Stimulated activated CD8-positive, alpha-beta memory T cell treated with anti-CD3 and anti-CD28 coated beads, Interleukin-4, amount 100 ng/mL, for 1 hour (primary cell): ENCODE measurements at places on chromosomes 5 and 9.

GRCh38 chr5:39822020-39822419 lies 397.2 kb upstream of the DAB2 start:
- no peak for DNase-seq

DNA sequence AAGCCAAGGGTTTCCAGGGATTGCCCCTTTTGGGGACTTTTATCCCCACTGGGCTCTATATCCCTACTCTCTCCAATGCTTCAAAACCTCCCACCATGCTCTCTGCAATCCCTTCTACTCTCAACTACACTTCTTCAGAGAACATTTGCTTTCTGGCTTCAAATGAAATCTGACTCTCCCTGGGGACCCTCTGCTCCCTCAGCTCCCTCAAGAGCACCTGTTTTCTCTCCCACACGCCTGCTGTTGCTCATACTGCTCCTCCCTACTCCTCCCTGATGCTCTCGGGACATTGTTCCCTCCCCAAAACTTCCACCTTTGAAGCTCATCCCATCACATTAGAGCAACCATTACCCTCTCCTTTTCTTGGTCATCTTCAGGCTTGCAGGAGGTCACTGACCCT lies 344.9 kb downstream of the CDK5RAP2 start:
- DNase-seq = no peak

GRCh38 chr9:134917431-134918373 lies at the start of gene FCN1:
Gene FCN1 (minus strand): TSS chr9:134917912. CDS start chr9:134917871, 41 bp downstream.
- DNase-seq = no peak

GRCh38 chr5:116152169-116152568 lies 67.3 kb downstream of the COMMD10 start:
- no peak for DNase-seq

- DNase-seq = no peak
These were observed 17.6 kb upstream of the RECK start for GRCh38 chr9:36018891-36019720.

- DNase-seq = peak; percentile 34
These were observed at the start of gene PHYKPL for GRCh38 chr5:178232124-178232919. Gene PHYKPL (minus strand): TSS chr5:178232802. CDS start chr5:178232550, 252 bp downstream.

GRCh38 chr9:71604197-71605063 lies 163.9 kb downstream of the CEMIP2 start:
- peak; percentile 68 for DNase-seq

DNA sequence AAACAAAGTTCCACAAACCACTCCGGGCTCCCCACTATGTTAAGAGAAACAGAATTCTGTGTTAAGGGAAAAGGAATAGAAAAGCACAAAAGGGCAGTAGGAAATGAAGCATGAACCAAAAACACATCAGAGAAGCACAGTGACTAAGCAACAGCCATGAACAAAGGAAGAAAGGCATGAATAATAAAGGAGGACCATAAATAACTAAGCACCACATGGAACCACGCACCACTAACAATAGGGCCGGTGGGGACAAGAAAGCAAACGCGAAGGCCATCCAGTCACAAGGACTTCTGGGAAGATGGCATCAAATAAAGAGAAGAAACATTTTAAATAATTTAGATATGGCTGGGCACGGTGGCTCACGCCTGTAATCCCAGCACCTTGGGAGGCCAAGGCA lies 18.0 kb downstream of the PRUNE2 start:
- DNase-seq = no peak

DNA sequence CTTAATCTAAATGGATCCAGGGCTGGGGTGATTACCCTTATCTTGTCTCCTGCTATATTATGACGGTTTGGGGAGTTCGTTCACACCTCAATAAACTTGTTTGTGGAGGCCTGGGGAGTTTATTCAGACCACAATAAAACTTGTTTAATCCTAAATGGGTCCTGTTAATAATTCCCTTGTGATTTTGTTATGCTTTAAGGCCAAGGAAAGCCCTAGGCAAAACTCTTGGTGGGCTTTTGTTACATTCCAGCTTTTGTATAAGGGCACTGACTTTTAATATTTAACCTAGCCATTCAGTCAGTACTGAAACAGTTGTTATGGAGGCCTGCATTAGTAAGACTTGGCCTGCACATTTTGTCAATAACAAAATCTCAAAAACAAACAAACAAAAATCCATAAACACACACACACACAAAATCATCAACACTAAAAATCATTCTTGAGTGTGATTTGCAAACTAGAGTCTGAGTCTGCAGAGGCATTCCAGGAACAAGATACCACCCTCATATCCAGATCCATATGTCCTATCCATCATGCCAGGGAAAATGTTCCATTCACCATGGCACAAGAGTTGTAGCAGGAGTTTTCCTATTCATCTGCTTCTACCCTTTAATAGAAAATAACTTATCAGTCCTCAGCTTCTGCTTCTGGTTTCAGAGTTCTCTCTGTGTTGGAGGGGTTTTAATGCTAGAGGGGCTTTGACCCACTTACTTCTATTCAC lies 421.7 kb downstream of the AGTPBP1 start:
- DNase-seq = no peak

DNA sequence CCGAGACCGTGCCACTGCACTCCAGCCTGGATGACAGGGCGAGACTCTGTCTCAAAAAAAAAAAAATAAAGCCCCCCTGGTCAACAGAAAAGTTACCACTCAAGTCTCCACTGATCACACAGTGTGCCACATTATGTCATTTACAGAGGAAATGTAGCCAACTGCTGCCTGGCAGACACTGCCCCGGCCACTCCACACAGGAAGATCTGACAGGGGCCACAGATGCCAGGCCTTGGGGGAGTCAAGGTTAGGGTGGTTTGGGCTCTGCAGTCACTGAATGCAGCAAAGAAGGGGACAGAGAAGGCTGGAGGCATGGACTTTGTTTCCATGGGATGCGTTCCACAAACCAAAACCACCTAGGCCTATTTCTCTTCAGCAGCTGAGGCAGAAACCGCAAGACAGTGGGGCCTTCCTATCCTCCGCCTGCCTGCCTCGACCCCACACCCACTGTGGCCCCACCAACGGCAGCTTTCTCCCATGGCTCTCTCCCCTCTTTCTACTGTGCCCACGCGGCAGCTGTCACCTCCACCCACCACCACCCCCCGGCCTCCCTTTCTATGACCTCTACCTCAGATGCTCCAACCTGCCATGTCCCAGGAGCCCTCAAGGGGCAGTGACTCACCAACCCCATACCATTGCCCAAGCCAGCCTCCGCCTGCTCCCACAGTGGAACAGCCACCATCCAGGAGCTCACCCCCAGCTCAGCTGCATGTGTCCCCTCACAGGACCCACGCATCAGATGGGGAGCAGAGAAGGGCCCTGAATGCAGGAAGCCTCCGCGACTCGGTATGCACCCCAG lies 12.4 kb downstream of the IPPK start:
- DNase-seq = no peak

GRCh38 chr9:125119643-125120286 lies 23.6 kb downstream of the SCAI start:
- no peak for DNase-seq

DNA sequence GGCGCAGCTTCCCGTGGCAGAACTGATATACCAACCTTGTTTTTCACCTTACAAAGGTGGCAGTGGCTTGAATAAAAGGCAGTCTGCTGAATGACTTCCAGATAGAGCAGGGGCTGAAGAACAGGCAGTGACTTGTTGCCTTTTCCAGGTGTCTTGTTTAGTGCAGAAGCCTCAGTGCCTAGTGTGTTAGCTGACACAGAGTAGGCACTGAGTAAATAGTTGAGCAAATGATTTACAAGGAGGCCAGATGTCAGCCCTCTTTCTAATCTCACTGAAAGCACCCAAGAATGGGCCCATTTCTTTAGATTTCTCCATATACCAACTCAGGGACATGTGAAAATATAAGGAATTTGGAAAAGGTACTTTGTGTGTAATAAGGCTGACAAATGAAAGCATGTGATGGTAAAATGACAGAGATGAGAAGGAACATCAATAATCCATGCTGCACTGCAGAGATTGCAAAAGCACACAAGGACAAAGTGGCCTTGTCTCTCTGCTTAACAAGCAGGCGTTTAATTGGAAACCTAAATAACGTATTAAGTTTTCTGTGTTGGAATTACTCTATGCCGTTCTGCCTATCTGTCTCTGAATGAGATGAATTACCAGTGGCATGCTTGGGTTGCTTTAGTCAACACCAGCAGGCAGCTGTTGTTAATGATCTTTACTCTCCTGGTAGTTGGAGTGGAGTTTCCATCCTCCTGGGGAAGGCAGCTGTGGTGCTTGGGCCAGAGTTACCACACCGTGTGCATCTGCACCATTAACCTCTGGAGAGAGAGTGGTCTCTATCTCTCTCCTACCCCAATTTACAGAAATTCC lies 360.1 kb upstream of the C9orf72 start:
- DNase-seq = no peak

DNA sequence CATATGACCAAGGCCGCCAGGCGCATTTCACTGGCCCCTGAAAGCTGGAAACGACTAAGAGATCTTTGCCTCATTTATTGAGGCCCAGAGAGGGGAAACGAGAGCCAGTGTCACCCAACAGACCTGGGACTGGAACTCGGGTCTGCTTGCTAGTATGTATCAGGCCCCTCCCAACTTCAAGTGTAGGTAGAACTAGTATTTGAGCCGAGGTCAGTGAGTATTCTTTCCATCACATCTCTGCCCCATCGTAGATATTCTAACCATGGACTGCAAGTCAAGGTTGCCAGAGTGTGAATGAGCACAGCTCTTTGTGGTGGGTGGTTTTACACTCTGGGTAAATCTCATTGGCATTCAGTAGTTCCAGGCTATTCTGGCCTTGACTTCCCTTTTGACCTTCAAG lies 42.2 kb downstream of the GPR107 start:
- no peak for DNase-seq

GRCh38 chr5:168844016-168844921 lies 265.1 kb upstream of the PANK3 start:
- DNase-seq = no peak

GRCh38 chr5:1106385-1107166 lies 5.3 kb downstream of the SLC12A7 start:
- no peak for DNase-seq

DNA sequence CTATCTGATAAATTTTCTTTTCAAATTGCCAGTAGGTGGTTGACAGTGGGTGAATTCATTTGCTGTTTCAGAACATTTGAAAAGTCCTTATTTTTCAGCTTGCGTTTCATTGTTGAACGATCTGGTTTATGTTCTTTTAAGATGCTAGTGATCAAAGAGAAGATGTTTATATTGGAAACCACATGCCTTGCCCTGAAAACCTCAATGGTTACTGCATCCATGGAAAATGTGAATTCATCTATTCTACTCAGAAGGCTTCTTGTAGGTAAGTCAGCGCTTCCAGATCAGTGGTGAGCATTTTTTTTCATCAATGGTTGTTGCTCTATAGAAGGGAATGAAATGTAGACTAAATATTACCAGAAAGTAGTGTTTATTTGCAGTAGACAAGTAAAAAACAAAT lies 16.6 kb upstream of the CAVIN4 start:
- no peak for DNase-seq

DNA sequence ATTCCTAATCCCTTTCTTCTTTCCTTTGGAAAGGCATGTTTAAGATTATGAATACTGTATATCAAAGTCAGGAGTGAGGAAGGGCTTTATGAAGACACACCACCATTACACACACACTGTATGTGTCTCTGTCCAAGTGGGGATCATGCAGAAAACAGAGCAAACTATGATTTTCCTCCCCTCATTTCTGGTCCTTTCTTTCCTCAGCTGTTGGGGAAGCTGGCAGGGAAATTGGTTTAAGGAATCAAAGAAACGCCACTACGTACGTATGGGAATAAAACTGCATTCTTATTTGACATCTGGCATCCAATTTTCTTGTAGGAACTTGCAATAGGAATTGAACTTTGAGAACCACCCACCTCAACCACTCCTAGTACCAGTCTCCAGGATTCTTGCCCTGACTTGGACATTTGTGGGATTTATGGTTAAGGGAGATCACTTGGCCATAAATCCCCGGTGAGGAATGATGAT lies 125.8 kb downstream of the PDE4D start:
- DNase-seq = no peak

DNA sequence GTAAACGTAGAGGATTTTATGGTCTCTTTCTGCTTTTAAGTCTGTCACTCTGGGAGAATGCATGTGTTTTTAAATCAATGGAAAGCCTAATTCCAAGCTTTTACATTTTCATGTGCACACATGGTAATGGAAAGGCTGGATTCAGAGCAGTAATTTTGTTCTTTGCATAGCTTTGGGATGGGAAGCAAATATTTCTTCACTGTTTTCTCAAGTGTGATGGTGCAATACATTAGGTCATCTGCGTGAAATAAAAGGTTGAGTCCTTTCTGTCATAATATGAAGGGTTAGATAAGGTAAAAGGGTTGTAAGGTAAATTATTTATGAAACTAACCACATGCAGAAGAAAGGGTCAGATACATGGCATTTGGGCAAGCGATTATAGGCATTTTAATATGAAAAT lies 88.2 kb upstream of the NR3C1 start:
- no peak for DNase-seq

GRCh38 chr9:136923881-136924280 lies 20.7 kb downstream of the FBXW5 start:
- DNase-seq = no peak

- no peak for DNase-seq
These were observed 93.0 kb downstream of the PHF2 start for GRCh38 chr9:93669116-93669957.

DNA sequence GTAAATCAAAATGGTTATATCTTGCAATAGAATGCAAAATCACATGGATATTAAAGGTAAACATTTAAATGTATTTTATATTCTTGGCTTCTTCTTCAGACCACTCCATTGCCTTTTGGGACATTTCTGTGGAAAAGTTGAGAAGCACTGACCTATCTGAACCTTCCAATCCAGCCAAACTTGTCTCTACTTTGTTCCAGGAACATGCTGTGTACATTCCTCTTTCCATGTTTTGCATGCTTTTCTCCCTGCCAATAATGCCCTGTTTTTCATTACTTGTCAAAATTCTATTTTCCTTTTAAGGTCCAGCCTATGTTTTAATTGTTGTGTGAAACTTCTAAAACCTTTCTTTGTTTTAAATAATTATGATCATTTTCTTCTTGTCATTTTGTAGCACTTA lies 28.3 kb downstream of the JAK2 start:
- no peak for DNase-seq

DNA sequence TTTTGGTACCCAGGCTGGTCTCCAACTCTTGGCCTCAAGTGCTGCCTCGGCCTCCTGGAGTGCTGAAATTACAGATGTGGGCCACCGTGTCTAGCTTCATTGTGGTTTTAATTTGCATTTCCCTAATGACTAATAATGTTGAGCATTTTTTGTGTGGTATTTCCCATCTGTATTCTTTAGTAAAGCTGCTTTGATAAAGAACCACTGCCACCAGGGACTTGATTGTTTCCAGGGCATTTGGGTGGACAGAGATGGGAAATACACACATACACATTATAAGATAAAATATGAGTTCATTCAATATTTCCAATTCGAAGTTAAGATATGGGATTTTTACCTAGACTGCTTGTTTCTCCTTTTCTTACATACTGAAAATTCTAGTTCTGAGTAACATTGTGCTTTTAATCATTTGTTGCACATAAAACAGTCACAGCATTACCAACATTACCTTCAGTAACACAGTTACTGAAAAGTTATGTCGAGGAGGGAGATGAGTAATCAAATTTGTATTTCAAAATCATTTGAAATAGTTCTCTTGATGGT lies 28.9 kb downstream of the HABP4 start:
- DNase-seq = no peak

- no peak for DNase-seq
These were observed 70.4 kb upstream of the IFNE start for GRCh38 chr9:21552244-21553170.
